Aorta (tissue), 5 donors: ENCODE measurements at places on chromosomes 7 and 10.
A peak's percentile ranks its signal among the peaks of the same experiment; 100 is the strongest.

DNA sequence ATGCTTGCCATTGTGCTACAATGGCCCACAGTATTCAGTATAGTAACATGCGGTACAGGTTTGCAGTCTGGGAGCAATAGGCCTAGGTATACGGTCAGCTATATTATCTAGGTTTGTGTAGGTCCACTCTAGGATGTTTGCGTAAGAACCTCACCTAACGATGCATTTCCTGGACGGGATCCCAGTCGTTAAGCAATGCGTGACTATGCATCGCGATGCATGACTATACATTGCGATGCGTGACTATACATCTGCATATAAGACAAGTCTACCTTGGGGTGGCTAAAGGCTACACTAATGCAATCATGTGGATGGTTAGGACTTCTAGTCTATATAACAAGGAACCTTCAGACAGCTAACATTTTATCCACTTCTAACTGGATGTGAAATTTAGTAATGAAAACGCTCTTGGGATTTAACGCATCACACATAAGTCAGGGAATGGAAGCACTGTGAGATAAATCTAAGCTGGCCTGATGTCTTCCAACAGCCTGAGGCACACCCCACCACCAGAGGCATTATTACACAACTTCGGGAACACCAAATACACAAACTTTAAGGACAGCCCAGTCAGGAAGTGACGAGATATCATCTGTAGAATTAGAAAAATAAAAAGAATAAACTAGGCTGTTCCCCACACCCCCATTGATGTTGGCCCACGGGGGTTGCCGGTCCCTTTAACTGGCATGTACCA is 9.2 kb downstream of the GNA12 start:
- DNase-seq: no peak

GRCh38 chr10:93074597-93075368 is 1.1 kb downstream of the CYP26A1 start:
- no peak for DNase-seq

GRCh38 chr10:52635651-52636050 is 136.9 kb downstream of the MBL2 start:
- no peak for DNase-seq

GRCh38 chr10:132685101-132685891 is 100.7 kb downstream of the NKX6-2 start:
- DNase-seq: peak; percentile 55

DNA sequence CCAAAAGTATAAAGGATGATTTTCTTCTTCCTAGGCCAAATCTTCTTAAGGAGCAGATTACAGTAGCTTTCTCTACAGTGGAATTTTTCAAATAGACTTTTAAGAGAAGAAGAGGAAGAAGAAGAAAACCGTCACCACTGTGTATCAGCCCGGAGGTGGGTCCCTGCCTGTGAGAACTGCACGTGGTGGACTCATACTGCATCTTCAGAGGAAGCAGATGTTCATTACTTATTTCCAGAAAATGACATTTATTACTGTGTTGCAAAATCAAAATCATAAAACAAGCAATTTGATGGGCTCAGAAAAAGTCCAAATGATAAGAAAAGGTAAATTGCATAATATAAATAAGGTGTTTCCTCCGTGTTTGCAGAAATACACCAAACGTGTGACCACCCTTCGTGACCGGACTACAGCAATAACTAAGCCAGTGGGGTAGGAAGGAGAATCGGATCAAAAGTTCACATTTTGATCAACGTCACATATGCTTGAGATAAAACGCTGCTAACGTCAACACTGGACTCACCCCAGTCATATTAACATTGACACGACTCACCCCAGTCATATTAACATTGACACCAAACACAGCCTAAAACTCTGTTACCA is 179.2 kb downstream of the PTPRN2 start:
- DNase-seq: no peak

DNA sequence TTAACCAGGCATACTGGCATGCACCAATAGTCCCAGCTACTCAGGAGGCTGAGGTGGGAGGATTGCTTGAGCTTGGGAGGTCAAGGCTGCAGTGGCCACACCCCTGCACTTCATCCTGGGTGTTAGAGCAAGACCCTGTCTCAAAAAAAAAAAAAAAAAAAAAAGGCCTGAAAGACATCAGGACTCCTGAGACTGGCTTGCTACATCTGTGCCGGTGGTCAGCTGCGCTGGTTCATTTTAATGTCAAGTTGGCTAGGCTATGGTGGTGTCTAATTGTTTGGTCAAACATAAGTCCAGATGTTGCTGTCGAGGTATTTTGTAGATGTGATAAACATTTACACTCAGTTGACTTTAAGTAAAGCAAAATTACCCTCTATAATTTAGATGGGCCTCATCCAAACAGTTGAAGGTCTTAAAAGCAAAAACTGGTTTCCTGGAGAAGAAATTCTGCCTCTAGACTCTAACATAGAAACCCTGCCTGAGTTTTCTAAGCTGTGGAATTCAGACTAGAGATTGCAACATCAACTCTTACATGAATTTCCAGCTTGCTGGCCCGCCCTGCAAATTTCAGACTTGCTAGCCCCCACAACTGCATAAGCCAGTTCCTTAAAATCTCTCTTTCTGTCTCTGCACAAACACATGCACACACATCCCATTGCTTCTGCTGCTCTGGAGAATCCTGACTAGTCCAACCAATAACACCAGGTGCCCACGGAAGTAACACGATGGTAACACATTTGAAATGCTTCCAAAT is 18.2 kb downstream of the MYOF start:
- peak; percentile 77 for DNase-seq

GRCh38 chr7:95886501-95887090 is 114.2 kb downstream of the DYNC1I1 start:
- no peak for DNase-seq

DNA sequence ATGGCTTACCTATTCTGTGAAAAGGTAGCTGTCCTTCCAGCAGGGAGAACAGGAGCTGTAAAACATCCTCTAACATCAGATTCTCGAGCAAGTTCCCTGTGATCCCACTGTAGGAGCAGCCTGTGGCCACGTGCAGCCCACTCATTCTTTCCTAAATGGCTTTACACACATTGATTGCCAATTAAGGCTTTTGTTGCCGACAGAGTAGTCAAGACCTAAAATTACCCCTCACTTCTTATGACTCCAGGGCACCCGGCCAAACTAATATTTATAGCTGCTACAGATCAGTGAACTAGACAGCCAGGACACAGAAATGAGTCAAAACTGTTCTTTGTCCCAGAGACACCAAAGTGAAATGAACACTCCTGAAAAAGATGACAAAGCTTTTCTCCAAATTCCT is 832.1 kb downstream of the SORCS3 start:
- no peak for DNase-seq

DNA sequence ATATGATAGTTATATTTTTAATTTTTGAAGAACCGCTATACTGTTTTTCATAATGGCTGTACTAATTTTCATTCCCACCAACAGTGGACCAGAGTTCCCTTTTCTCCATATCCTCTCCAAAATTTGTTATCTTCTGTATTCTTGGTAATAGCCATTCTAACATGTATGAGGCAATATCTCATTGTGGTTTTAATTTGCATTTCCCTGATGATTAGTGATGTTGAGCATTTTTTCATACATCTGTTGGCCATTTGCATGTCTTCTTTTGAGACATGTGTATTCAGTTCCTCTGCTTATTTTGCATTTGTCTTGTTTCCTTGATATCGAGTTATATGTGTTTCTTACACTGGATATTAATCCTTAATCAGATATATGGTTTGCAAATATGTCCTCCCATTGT is 770.8 kb upstream of the MBL2 start:
- no peak for DNase-seq

DNA sequence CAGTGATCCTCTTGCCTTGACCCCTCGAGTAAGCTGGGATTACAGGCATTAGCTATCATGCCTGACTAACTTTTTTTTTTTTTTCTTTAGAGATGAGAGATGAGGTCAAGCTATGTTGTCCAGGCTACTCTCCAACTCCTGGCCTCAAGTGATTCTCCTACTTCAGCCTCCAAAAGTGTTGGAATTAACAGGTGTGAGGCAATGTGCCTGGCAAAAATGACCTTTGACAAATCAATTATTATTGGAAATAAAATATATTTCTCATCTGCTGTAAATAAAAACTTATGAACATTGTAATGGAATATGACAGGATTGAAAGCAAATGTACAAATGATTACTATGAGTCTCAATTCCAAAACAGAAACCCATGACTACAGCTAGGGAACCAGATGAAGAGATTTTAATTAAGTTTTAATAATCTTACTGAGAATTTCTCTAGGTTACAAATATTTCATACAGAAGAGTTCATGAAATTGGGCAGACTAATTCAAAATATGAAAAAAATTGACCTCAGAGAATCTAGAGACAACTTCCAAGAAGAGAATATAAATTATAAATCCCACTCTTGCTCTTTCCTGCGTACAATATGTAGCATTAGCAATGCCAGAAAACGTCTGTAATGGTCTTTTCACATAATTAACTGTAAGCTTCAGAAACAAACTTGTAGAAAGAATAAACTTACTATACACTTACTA is 414.7 kb downstream of the DGKB start:
- no peak for DNase-seq

DNA sequence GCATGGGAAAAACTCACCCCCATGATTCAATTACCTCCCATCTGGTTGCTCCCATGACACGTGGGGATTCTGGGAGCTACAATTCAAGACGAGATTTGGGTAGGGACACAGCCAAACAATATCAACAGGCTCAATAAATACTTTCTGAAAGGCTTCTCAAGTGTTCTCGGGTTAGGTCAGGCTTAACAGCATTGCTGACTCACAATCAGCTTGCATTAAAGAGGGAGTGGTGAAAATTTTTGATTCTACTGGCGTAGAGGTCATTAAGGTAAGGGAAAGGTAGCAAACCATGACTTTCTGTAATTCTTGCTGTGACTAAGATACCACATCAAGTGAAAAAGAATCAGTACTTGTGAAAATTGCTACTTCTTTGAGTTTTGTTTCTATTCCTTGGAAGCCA is 126.4 kb downstream of the JCAD start:
- DNase-seq: no peak

DNA sequence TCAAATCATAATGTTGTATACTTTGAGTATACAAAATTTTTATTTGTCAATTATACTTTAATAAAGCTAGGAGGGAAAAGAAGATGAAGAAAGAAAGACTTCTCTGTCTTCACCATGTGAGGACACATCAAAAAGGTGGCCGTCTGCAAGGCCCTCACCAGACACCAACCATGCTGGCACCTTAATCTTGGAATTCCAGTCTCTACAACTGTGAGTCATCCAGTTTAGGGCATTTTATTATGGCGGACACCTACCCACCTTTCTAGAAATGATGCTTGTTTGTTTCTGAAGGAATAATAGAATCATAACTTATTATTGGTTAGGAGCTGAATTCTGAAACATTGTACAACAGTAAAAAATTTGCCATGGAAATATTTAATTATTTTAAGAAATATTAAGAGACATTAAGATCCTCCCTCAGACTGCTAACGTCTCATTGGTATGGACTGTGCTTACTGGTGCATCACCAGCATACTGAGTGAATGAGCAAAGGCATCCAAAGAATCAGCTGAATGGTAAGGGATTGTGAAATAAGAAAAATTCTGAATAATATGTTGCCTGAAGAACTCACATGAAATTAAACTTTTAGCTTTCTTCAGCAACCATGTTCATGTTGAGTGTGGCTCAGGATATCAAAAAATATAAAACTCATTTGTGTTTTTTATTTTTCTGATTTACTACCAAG is 536.6 kb downstream of the HTR7 start:
- no peak for DNase-seq

DNA sequence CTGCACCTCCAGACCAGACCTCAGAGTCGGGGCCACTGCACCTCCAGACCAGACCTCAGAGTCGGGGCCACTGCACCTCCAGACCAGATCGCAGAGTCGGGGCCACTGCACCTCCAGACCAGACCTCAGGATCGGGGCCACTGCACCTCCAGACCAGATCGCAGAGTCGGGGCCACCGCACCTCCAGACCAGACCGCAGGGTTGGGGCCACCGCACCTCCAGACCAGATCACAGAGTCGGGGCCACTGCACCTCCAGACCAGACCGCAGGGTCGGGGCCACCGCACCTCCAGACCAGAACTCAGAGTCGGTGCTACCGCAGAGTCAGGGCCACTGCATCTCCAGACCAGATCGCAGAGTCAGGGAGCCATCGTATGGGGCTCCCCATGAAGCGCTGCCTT is 105.9 kb downstream of the ACTR3B start:
- DNase-seq: no peak

GRCh38 chr7:55526329-55526728 is 46.0 kb downstream of the VOPP1 start:
- no peak for DNase-seq

DNA sequence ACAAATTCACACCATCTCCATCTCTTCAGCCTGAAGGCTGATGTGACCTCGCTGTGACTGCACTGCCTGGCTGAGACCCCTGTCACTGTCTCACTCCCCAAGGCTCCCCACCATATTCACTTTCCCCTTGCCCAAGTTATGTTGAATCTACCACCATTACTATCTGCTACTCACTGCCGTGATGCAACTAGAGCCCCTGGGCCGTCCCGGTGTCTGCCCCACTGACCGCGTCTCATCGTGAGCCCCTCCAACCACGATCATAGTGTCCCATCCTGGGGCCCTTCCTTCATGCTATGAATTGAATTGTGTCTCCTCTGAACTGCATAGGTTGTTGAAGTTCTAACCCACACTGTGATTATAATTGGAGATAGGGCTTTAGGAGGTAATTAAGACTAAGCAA is 71.9 kb upstream of the CHST15 start:
- no peak for DNase-seq

- DNase-seq: no peak
Observed at GRCh38 chr7:124954790-124955189, 25.2 kb upstream of the POT1 start.

GRCh38 chr7:31955021-31955420 is 115.2 kb downstream of the PDE1C start:
- no peak for DNase-seq

DNA sequence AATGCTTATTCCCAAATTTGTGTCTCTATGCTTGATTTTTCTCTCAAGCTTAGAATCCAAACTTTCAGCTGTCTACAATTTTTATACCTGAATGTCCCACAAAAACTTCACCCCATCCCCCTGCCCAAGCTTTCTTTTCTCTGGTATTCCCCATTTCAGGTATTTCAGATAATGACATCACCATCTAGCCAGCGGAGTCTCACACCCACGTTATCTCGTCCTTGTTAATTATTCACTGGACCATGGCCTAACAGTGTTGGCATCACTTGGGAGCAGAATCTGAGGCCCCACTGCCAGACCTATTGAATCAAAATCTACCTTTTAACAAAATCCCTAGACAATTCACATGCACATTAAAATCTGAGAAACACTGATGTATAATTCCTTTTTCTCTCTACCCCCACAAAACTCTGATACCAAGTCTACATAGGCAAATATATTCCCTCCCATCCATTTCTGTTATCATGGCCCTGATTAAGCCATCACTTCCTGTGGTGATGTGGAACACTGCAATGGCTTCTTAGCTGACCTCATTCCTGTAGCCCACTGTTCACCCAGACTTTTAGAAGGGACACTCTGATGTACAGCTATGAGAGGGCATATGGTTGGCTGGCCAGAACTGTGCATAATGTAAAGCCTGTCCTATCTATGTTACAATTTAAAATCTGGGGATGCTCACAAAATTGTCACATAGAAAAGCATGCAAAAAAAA is 31.4 kb downstream of the ZNF438 start:
- DNase-seq: no peak

- no peak for DNase-seq
Observed at GRCh38 chr10:2866569-2866968, 200.8 kb upstream of the PFKP start.
